ENCODE measurements at places on chromosomes 12 and 14. TPM values are rescaled to one million over a fixed set of nuclear protein-coding genes. Genes with fewer than 3 reads are reported as not detected.

TMEM229B gene
- total RNA-seq = 3.0 TPM

DAZAP2 gene
- 89.1 TPM for total RNA-seq

IL26 gene
- not detected for total RNA-seq

MAP3K9 gene
- 2.7 TPM for total RNA-seq

PTPRR gene
- 2.7 TPM for total RNA-seq

CEBPE gene
- not detected for total RNA-seq

SMIM41 gene
- 3.4 TPM for total RNA-seq

HOXC10 gene
- total RNA-seq = 1.6 TPM

Data from urinary bladder (tissue), 4 donors.